Activated T-cell treated with anti-CD3 and anti-CD28 coated beads, Interleukin-2, amount 50 U/mL, for 48 hours (primary cell): ENCODE measurements at places on chromosomes 13 and 19.

- no peak for DNase-seq
Measured at GRCh38 chr19:33693678-33694077, 71.9 kb downstream of the CHST8 start.

GRCh38 chr13:91401920-91402319 is 3.5 kb downstream of the GPC5 start:
- no peak for DNase-seq

DNA sequence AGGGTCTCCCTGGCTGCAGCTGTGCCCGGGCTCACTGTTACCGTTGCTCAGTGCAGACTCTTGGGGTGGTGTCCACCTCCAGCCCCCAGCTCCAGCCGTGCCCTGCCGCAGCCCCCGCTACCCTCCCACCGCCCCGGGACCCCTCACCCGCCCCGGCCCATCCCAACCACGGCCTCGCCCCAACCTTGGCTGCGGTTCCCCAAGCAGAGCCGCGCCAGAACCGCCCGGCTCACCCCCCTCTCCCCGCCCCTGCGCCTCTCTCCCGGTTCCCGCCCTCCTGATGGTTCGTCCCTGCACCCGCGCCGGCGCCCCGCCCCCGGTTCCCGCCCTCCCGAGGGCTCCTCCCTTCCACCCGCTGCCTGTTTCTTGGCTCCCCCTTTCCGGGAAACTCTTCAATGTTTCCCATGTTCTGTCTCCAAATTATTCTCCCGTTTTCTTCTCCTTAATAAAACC is 40.3 kb downstream of the ANKRD10 start:
- DNase-seq: peak; percentile 80

- no peak for DNase-seq
Measured at GRCh38 chr13:51283371-51283770, 56.1 kb upstream of the SERPINE3 start.

DNA sequence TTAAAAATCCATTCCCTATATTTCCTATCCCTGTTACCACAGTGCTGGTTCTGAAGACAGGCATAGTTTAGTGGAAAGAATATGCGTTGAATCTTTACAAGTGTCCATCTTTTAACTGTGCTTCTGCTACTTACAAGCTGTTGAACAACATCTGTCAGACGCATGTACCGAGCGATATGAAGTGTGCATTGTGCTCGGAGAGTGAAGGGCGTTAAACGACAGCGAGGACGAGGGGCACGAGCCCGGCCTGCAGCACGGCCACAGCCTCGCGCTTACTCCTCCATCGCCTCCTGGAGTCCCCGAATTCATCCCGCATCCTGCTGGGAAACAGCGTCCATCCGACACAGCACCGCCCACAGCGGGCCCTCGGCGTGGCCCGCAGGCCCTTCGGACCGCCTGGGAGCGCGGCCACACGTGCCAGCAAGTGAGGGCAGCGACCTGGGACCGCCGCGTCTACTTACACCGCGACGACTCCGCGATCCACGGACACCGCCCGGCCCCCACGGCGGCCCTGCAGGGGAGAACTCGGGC is 514 bp downstream of the PCID2 start:
- DNase-seq: peak; percentile 42
